Caudate nucleus (tissue), 63 donors: ENCODE measurements at places on chromosomes 6 and 20.

- no peak for DNase-seq
Observed at GRCh38 chr6:73631849-73632248, 21.9 kb downstream of the SLC17A5 start.

GRCh38 chr6:163730246-163731210, 316.0 kb downstream of the QKI start:
- no peak for DNase-seq

DNA sequence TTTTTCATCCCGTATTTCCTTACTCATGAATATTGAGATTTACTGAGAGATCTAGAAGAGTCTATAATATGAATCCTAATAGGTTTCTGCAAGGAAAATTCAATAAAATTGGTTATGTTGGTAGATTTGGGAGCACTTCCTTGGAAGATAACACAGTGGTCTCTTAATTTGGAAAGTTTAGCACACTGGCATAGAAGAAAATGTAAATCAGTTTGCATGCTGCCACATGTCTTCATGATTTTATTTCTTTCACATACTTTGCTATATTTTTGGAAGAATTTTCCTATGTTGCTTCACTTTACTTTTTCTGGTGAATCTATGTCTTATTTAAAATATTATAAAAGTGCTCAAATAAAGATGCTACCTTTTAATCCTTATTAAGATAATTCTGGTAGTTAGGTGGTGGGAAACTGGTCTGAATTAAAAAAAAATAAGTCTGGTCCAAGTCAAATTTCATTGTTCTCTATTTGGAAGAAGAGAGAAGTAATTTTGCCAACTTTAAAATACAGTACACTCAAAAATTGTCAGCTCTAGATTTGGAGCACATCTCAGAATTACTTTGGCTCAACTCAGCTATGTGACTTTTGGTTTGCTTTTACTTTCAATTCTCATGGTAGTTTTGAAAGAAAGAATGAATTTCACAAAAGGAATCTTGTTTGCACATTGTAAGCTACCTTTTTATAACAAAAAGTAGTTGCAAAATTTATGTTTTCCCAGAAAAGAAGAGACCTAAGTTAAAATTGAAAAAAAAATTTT, 197.3 kb downstream of the CENPW start:
- DNase-seq = no peak

DNA sequence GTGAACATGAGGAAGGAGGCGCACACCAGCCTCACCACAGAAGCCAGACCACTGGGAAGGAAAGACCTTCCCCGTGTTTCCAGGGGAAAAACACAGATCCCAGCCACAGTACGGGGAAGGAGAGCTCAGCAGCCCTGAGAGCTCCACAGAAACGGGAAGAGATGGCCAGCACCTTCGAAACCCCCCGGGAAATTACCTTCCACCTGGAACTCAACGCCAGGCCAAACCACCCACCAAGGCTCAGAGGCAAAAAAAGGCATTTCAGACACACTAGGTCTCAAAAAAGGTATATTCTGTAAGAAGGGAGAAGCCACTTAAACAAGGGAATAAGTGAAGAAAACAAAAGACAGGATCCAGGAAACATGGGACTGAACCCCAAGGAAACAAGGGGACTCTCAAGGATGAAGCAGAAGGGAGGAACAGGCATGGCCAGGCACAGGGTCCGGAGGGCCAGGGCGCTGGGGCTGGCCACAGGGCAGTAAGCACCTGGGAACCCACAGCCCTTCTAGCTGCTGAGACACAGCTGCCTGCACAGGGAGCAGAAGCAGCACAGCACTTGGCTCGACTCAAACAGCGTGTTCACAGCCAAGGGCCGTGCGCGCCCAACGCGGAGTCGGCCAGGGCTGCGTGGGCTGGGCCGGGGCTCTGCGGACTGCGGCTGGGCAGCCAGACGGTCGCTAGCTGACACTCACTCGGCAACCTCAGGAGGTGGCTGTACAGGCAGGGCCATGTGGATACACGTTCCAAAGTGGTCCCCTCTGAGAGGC, 44.6 kb downstream of the TAF4 start:
- no peak for DNase-seq

DNA sequence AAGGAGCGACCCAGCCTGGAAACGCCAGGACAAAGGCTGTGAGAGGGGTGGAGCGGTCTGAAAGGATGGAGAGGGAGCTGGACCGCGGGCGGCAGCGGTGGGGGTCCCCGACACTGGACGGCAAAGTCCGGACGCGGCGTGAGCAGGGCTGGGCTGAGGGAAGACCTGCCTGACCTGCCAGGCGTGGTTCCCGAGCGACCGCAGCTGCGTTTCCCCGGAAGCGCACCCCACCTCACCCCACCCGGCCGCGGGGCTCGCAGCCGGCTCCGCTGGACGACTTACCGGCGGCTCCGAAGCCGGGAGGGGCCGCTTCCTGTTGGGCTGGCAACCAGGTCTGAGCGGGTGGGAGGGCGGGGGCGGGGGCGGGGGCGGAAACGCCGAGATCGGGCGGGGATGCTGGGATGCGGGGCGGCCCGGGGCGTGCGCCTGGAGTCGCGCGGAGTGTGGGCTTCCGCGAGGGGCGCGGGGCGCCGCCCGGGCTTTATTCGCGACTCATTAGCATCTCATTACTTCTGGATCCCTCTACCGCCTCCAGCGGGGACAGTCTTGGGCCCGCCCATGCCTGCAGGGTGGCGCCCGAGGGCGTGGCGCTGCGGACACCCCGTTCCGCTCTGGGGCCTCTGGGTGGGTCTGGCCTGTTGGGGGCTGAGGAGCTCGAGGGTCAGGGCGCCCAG, at the start of gene MICAL1:
Gene MICAL1 (minus strand): TSS at position 336 of the 674 bp plus-strand sequence. CDS start 1,576 bp downstream, outside the sequence.
- DNase-seq = peak; percentile 39

GRCh38 chr6:108564178-108564577, 3.5 kb downstream of the FOXO3 start:
- DNase-seq = no peak

GRCh38 chr6:17986656-17987446, 584 bp downstream of the KIF13A start:
- peak; percentile 32 for DNase-seq

DNA sequence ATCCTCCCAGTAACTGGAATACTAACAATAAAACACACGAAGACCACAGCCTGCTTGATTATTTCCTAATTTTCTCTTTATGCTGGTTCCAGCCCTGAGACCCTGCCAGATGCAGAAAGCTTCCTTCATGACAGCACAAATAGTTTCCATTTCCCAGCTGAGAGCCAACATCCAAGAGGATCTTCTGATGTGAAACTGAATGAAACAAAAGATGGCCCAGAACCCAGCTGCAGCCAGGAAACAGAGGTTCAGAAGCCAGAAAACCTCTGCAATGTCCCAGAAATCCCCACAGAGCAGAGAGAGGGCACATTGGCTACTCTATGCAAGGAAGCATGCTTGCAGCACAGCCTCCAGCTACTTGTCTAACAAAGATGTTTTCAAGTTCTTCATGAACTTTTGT, 61.8 kb upstream of the PLEKHG1 start:
- no peak for DNase-seq

GRCh38 chr20:47765691-47766594, 19.3 kb downstream of the SULF2 start:
- DNase-seq = no peak

DNA sequence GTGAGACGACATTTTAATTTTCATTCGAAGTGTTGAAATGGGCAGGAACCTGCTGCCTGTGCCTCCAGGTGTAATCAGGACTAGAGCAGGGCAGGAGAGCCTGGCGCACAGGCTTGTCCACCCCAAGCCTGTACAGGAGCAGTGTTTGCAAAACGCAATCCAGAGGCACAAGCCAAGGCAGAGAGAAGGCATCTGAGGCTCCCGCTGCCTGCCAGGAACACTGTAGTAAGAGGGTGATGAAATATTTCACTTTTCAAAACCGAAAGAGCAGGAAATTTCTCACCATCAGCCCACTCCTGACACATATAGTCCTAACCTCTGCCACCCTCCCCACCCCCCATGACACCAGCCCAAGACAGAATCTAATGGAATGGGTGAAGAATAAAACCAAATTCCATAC, 132.5 kb downstream of the RTN4IP1 start:
- no peak for DNase-seq

GRCh38 chr6:16676978-16677377, 84.3 kb downstream of the ATXN1 start:
- no peak for DNase-seq

DNA sequence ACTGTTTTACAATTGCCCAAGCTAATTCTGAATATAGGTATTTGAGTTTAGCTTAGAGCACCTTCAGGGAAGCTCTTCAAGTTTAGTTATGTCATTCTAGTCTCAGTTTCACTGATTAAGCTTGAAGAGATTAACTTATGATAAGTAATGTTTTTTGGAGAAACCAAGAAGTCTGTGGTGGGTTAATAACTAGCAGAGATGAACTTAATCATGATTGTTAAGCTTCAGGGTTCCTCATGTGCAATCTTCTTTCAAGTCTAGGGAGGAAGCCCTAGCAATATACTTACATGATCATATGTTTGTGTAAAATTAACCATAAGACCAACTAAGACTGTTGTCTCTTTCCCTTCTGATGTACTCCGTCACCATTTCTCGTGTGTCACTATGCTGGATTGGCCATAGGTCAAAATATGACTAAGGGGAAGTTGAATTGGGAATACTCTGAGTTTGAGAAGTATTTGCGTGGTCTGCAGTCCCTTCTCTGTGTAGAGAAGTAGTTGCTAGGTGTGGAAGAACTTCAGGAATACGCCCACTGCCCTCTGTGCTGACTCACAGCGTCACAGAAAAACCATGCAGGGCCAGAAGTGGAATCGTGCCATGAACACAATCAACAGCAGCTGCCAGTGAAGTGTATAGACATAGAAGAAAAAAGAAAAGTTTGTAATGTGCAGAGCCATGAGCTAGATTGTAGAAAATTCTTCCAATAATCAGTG, 88.3 kb downstream of the SH3BGRL2 start:
- no peak for DNase-seq

- no peak for DNase-seq
Observed at GRCh38 chr6:115404446-115404845, 656.2 kb downstream of the FRK start.

DNA sequence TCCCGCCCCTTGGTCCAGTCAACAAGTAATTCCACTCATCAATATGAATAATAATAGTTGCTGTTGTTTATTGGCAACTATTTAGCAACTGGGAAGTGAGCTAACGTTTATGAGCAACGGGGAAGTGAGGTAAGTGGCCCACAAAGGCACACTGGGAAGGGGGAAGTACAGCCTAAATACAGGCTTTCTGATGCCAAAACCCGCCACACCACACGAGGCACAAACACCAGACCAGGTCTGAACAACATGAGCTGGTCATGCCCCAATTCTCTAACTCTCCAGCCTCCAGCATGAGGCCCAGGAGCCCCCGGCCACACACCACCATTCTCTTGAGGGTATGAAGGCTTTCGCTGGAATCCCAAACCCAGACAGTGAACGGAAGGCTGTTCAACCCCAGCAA, 50.8 kb downstream of the PREX1 start:
- no peak for DNase-seq

- no peak for DNase-seq
Observed at GRCh38 chr20:32569380-32570305, 15.5 kb downstream of the NOL4L start.

DNA sequence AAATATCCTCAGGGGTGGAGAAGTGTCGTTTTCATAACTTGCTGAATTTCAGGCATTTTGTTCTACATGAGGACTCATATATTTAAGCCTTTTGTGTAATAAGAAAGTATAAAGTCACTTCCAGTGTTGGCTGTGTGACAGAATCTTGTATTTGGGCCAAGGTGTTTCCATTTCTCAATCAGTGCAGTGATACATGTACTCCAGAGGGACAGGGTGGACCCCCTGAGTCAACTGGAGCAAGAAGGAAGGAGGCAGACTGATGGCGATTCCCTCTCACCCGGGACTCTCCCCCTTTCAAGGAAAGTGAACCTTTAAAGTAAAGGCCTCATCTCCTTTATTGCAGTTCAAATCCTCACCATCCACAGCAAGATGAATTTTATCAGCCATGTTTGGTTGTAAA, 20.3 kb upstream of the MAPK13 start:
- DNase-seq = no peak

DNA sequence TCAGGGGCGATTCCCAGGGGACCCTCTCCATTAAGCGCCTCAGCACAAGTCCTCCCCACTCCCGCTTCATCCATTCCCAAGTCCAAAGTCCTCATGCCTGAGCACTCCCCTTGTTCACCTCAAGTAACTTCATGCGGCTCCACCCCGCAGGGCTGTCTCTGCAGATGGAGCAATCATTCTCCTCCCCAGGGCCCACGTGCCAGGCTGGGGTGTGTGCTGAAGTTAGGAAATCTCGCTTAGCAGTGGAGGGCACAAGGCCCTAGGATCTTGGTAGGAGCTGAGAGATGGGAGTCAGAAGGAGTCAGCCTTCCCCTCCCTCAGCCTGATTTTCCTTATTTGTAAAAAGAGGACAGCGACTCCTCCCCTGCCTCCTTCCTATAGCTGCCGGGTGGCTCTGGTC, 3.5 kb downstream of the TGM3 start:
- DNase-seq = no peak

- peak; percentile 63 for DNase-seq
Observed at GRCh38 chr20:19376451-19377229, 164.2 kb downstream of the SLC24A3 start.

DNA sequence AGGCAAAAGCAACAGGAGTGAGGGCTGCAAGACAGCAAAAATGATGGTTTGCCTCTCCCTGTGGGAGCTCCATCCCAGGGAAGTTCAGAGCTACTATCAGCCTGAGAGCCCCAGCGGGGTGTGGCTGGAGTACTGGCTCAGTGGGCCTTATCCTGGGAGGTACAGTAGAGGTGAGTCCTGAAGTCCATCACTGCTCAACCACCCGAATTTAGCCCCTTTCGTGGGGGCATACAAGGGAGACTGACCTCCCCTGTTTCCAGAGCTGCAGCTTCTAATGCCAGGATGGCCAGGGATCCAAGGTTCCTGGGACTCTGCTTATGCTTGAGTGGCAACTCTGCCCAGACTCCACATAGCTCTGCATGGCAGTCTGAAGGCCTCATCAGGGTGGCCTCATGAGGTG, 617.8 kb downstream of the MMUT start:
- DNase-seq = no peak

- no peak for DNase-seq
Observed at GRCh38 chr6:134123666-134124208, 71.3 kb upstream of the SLC2A12 start.

GRCh38 chr6:80522576-80522975, 416.1 kb downstream of the BCKDHB start:
- no peak for DNase-seq

GRCh38 chr6:25237579-25237978, 41.6 kb upstream of the CARMIL1 start:
- no peak for DNase-seq

DNA sequence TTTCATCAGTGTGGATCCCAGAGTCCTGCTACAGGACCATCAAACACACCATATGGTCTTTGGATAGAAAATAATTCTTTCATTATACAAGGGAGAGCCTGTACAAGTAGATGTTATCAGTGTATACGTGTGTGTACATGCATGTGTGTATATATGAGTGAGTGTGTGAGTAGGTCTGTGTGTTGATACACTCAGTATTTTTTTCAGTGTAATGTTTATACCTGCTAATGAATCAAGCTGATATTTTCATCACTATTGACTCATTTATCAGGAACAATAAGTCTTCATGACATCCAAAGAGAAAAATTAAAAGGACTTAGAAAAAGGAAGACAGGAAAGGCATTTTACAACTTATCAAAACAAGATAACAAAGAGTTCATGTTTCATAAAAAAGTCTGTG, 66.5 kb downstream of the EPM2A start:
- no peak for DNase-seq

- DNase-seq = no peak
Observed at GRCh38 chr6:47165918-47166317, 123.8 kb upstream of the ADGRF1 start.

- DNase-seq = no peak
Observed at GRCh38 chr6:98343004-98343403, 491.4 kb upstream of the POU3F2 start.
